Renal cortical epithelial cell (primary cell): ENCODE measurements at places on chromosomes 16 and 17.

DNA sequence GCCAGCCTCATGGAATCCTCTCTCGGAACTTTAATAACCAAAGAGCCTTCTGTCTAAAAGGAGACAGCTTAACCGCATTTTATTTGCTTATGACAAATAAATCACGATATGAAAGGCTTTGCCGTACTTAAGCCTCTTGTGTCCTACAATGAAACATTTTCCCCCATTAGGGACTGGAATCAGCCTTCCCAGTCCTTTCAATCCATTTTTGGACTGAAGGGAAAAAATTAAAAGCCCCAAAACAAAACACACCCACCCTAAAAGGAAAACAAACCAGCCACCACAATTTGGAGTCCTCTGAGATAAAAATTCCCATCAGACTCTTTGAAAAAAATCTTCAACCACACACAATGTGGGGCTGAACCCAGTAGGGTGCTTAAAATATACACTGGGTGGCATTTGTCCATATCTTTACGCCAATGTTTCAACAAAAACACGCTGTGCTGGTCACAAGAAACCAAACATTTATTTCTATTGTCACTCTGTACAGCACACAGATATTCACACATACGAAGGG, 3.0 kb downstream of the HOXB4 start:
- DNase-seq: no peak

DNA sequence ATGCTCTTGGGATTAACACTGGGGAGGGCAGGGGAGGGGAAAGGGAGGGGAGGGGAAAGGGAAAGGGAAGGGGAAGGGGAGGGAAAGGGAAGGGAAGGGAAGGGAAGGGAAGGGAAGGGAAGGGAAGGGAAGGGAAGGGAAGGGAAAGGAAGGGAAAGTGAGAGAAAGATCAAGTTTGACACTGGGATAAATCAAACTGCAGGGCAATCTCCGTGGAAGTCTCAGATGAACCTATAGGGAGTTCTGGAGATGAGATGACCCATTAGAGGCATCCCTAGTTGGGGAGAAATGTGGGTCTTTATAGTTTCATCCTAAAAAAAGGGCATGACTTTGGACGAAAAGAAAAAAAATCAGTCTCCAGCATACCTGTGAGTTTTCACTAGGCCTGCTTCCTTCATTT, 2.2 kb downstream of the KRTAP4-12 start:
- DNase-seq: no peak

DNA sequence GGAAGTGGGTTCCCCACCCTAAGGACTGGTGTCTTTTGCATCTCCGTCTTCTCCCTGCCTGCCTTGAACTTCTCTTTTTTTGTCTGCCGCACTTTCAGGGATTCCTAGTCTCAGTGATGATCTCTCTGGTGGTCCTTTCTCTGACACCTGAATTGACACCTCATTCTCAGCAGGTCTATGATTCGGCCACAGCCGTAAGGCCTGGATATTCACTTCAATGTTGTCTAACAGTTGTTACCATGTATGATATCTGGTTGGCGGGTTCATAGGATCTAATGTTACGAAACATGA, 25.1 kb upstream of the SLC47A1 start:
- DNase-seq: no peak

DNA sequence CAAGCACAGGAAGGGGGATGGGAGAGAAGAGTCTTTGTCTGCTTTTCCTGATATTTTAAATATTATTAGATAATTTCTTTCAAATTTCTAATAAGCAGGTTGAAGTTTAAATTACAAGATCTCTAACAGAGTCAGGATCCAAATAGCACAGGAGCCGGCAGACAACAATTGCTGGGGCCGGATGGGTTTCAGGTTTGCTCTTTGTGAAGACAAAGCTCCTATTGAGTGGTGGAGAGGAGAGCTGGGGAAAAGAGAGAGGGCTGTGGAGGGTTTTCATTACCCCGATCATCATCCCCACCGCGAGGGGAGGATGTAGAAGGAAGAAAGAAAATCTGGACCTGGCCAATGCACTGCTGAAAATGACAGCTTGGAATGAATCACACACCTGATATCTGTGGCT, 197.3 kb downstream of the SOX9 start:
- no peak for DNase-seq

- DNase-seq: no peak
Measured at GRCh38 chr17:65385071-65385470, 176.4 kb downstream of the AXIN2 start.

DNA sequence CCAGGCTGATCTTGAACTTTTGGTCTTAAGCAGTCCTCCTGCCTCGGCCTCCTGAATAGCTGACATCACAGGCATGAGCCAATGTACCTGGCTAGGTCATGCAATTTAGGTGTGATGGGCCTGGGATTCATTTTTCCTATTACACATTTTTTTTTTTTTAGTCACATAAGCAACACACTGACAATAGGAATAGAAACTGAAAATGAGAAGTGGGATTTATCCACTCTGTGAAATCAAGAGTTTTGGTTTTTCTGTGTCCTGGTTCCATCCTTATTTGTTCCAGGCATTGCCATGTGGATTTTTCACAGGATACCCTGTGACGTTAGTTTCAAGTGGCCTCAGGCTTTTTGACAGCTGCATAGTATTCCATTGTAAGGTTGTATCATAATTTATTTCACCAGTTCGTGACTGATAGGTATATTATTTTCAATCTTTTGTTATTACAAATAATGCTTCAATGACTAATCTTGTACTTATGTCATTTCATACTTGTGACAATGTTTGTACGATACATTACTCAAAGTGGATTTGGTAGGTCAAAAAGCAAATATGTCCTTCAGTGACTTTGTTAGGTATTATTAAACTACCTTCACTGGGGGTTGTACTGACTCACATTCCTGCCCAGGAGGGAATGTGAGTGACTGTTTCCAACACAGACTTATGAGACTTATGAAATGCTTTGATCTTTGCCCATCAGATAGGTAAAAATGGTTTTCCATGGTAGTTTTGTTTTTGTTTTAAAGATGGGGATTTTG, 10.6 kb downstream of the ADCY7 start:
- DNase-seq: no peak

- no peak for DNase-seq
Measured at GRCh38 chr16:17125671-17126070, 345.1 kb downstream of the XYLT1 start.
